Natural killer cell (primary cell): ENCODE measurements at places on chromosomes 16 and 17. TPM values are rescaled to one million over a fixed set of nuclear protein-coding genes. Genes with fewer than 3 reads are reported as not detected.

- no peaks in the 10 kb centered on the region for H3K36me3 ChIP-seq
- H3K27ac ChIP-seq = no peak overlapping the region
- no peak for DNase-seq
- H3K27me3 ChIP-seq = no peaks in the 10 kb centered on the region
- no peak overlapping the region for H3K4me3 ChIP-seq
- H3K4me1 ChIP-seq = peaks cover 20% of the 10 kb centered on the region
Observed at GRCh38 chr16:8677481-8677880, 3.1 kb downstream of the ABAT start.

The CA7 gene
- not detected for total RNA-seq

DNA sequence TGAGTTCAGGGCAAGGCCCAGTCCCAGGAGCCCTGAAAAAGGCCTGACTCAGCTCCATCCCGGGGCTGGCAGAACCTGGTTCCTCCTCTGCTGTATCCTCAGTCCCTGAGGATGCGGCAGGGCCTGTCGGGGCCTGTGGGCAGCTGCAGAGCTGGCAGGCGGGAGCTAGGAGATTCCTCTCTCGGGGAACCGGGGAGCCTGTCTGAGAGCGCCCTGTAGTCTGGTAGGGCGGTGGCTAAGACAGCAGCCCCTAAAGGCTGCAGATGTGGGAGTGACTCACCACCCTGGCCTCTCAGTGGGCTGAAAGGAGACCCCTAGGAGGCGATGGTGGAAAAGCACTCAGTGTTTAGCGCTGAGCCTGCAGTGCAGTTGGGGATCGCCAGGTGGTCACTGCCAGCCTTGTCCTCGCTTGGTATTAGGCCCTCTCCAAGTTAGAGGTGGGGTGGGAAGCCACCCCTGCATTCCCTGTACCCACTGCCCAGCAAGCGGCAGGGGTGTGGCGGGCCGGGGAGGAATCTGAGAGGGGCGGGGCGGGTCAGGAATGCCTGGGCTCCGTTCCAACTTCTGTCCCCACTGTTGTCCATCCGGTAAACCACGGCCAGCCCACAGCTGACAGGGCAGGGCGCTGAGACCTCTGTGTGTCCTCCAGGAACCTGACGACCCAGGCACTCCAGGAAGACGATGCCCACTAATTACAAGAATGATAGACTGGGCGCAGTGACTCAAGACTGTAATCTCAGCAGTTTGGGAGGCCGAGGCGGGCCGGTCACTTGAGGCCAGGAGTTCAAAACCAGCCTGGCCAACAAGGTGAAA is 29.5 kb upstream of the CDH1 start:
- H3K4me3 ChIP-seq = no peak overlapping the region
- no peak for DNase-seq
- H3K27me3 ChIP-seq = no peaks in the 10 kb centered on the region
- H3K36me3 ChIP-seq = no peaks in the 10 kb centered on the region
- no peak overlapping the region for H3K27ac ChIP-seq

- H3K4me3 ChIP-seq = no peak overlapping the region
- peaks cover 78% of the 10 kb centered on the region for H3K36me3 ChIP-seq
- H3K27me3 ChIP-seq = no peaks in the 10 kb centered on the region
- H3K4me1 ChIP-seq = peaks cover 54% of the 10 kb centered on the region
Observed at GRCh38 chr17:82244413-82245133, 15.7 kb downstream of the SLC16A3 start.

DNA sequence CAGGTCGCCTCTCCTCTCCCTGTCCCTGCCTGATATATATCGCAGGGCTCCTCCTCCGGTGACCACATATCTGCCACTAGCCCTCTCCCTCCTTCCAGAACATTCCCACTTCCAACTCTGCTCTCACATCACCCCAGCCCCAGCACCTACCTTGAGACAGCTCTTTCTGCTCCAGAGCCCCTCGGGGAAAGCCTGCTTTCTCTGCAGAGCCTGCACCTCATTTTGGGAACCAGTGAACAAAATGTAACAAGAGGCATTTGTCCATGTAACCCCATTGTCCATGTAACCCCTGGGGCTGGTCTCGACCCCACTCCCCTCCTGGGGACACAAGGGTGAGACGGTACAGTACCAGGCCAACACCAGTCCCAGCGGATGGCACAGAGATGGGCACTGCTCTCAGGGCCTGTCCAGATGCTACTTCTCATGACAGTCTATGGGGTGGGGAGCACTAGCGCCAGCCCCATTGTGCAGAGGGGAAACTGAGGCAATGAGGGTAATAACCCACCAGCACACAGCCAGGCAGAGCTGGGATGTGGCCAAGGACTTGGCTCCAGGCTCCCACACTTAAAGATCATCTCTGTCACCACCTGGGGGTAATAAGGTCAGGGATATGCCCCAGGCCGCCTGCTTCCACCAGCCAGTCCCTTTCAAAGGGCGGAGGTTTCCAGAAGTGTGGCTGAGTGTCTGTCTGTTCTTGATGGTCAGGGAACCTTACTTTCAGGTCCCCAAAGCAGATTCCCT is 42.9 kb downstream of the TBC1D16 start:
- no peaks in the 10 kb centered on the region for H3K36me3 ChIP-seq
- no peak for DNase-seq
- no peak overlapping the region for H3K27ac ChIP-seq
- H3K4me1 ChIP-seq = peaks cover 57% of the 10 kb centered on the region

GRCh38 chr17:32006957-32007462 is at the start of gene LRRC37B:
Gene LRRC37B (plus strand): TSS chr17:32007383. CDS start chr17:32021393, 14,010 bp downstream.
- peak within 1 kb of the TSS; percentile 61 for H3K27ac ChIP-seq
- peaks cover 34% of the 10 kb centered on the region for H3K4me1 ChIP-seq
- no peaks in the 10 kb centered on the region for H3K36me3 ChIP-seq
- peak within 1 kb of the TSS; percentile 80 for H3K4me3 ChIP-seq

GRCh38 chr17:70060415-70060814 is 14.6 kb upstream of the KCNJ16 start:
- H3K36me3 ChIP-seq = no peaks in the 10 kb centered on the region
- no peak for DNase-seq
- H3K27me3 ChIP-seq = no peaks in the 10 kb centered on the region
- H3K27ac ChIP-seq = no peak overlapping the region

GRCh38 chr17:4509923-4510617 is 11.4 kb downstream of the SPNS2 start:
- peaks cover under 1% of the 10 kb centered on the region for H3K27me3 ChIP-seq
- H3K4me3 ChIP-seq = no peak overlapping the region
- DNase-seq = no peak

The TUFM gene
- total RNA-seq = 128 TPM

The HOXB9 gene
- total RNA-seq = 0.12 TPM

- no peaks in the 10 kb centered on the region for H3K27me3 ChIP-seq
- no peak overlapping the region for H3K27ac ChIP-seq
- no peaks in the 10 kb centered on the region for H3K4me1 ChIP-seq
- H3K36me3 ChIP-seq = no peaks in the 10 kb centered on the region
- no peak overlapping the region for H3K4me3 ChIP-seq
- no peak for DNase-seq
Observed at GRCh38 chr16:24853830-24854229, 8.1 kb downstream of the SLC5A11 start.

DNA sequence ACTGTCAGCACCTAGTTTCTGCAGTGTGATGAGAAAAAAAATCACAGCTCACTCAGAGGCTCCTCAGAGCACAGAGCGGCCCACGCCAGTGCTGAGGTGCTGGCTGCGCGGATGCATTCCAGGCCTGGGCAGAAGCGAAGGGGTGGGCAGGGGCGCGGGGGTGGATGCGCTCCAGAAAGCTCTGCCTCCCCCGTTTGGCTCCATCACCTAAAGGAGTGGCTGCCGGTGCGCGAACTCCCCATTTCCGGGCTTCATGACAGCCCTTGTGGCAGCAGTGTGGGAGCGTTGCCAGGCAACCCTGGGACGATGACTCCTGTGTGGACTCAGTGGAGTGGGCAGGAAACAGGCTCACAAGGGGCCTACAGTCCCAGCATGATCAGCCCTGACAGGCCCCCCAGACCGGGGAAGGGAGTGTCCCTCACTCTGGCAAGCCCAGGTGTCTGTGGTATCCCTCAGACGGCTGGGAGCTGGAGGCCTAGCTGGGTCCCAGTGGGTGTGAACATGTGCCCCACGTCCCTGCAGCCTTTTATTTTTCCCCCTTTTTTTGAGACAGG is 32.8 kb upstream of the NUDT16L1 start:
- peak; percentile 85 for DNase-seq
- no peaks in the 10 kb centered on the region for H3K27me3 ChIP-seq
- H3K4me1 ChIP-seq = peaks cover 51% of the 10 kb centered on the region
- H3K36me3 ChIP-seq = peaks cover 24% of the 10 kb centered on the region
- peak overlapping the region; percentile 49 for H3K27ac ChIP-seq

- no peaks in the 10 kb centered on the region for H3K4me1 ChIP-seq
- no peak overlapping the region for H3K27ac ChIP-seq
- no peak overlapping the region for H3K4me3 ChIP-seq
- DNase-seq = no peak
- no peaks in the 10 kb centered on the region for H3K27me3 ChIP-seq
Observed at GRCh38 chr16:13052431-13052830, 151.0 kb downstream of the SHISA9 start.

DNA sequence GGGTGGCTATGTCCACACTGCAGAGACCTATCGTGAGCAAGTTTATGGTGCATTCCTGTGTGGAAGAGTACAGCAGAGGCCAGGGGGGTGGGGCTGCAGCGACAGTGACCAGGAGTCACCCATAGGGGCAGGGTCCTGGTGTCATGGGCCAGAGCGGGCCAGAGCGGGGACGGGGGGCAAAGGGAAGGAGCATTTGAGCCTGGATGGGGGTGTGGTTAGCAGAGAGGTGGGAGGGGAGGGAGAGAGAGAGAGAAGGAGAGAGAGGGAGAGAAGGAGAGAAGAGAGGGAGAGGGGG is 17.8 kb downstream of the JPH3 start:
- H3K27ac ChIP-seq = no peak overlapping the region
- H3K4me3 ChIP-seq = no peak overlapping the region
- H3K36me3 ChIP-seq = no peaks in the 10 kb centered on the region
- H3K4me1 ChIP-seq = no peaks in the 10 kb centered on the region
- H3K27me3 ChIP-seq = no peaks in the 10 kb centered on the region
- no peak for DNase-seq

DNA sequence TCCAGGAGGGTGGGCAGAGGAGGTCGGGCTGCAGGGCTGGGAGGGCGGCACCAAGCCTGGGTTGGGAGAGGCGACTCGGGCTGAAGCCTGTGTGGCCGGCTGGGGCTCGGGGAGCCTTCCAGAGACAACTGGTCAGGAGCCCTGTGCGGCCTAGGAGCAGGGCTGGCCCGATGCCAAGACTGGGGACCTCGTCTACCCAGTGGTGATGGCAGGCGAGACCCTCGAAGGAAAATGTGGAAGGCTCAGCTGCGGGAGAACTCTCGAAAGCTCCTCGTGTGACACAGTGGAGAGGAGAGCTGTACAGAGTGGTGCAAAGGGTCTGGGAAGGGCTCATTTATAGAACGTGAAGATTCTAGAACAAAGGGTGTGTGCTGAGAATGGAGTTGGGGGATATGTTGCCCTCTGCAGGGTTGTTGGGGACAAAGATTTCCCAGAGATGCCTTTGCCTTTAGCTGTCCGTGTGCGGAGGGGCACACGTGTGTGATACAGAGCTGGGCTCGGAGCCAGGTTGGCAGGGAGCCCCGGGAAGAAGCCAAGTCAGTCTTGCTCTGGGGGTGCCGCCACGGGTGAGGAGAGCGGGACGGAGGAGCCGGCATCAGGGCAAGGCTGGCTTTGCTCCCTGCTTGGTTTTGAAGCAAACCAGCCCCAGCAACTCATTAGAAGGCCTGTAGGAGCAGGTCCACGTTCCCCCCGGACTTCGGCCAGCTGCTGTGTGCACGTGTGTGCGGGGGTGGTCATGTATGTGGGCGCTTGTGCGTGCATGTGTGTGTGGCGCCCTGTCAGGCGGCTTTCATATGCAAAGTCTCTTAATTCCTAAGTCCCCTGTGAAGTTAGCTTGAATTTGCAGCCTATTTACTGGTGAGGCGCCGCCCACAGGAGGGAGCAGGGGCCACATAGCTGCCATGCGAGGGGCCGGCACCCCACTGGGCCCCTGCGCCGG is 132.4 kb upstream of the CHMP6 start:
- no peak for DNase-seq
- H3K4me3 ChIP-seq = no peak overlapping the region
- H3K27ac ChIP-seq = no peak overlapping the region
- H3K4me1 ChIP-seq = peaks cover 26% of the 10 kb centered on the region
- peaks cover 7% of the 10 kb centered on the region for H3K36me3 ChIP-seq
- H3K27me3 ChIP-seq = no peaks in the 10 kb centered on the region

The FBXO39 gene
- 0.43 TPM for total RNA-seq
